ENCODE measurements at places on chromosomes 5 and 9.

DNA sequence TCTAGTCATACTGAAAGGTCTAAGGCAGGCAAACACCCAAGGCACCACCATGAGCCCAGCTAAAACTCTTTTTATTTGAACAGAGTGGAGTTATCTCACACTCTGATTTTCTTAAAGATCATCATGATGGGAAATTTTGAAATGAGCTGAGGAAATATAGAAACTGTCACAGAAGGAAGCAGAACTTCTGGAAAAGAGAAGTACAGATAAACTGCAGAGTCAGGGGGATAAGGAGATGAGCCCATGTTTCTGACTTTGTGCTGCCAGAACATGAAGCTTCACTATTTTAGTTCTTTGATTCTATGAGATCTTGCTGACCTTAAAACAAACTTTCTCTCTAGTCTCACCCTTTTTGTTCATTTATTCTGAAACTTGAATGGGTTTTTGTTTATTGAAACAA is 406.5 kb upstream of the EDIL3 start:
- no peak for DNase-seq

- no peak for DNase-seq
Observed at GRCh38 chr9:107397076-107398044, 92.2 kb downstream of the KLF4 start.

DNA sequence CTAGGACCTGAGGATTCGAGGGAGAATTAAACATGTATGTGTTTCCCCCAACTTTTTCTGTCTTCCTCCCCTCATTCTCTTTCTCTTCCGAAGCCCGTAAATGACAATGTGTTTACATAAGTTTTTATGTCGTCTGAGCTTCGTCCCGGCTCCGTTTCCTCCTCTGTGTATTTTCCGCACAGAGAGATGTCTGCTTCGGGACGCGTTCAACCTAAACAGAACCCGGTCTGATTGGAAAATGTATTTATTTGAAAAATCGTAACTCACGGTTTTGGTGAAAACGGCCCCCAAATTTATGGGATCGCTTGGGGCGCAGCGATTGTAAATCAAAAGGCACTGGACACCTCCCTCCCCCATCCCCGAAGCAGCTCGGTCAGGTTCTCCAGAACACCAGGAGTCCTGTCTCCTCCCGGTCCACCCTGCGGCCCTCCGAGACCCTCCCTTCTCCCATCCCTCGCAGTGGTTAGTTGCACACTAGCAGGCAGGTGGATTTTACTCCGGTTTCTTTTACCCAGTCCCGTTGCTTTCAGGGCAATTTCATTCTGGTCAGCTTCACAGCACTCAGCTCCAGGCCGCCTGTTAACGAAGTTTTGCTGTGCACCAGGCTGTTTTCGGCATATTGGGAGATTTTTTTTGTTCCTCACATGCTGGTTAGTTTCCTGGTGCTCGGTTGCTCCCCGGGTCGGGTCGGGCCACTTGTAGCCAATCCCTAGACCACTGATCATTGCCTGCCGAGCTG is 5.8 kb upstream of the HAND1 start:
- no peak for DNase-seq

- no peak for DNase-seq
Observed at GRCh38 chr5:176833286-176833685, 22.9 kb downstream of the UNC5A start.

GRCh38 chr5:159854916-159855315 is 61.4 kb upstream of the ADRA1B start:
- no peak for DNase-seq

GRCh38 chr9:27436234-27436633 is 87.9 kb upstream of the IFNK start:
- DNase-seq: no peak

DNA sequence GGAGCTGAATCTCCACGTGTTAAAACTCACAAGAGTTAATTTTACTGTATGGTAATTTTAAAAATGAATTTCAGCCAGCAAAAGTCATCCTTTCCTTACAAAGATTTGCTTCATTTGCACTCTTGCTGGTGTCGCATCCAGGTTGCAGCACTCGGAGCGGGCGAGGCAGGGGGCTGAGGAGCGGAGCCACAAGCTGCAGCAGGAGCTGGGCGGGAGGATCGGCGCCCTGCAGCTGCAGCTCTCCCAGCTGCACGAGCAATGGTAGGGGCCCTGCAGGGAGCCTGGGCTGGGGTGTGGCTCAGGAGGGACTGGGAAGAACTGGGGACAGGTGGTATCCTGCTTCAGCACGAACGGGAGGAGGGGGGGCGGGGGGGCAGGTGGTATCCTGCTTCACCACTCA is 27.1 kb downstream of the HNRNPH1 start:
- no peak for DNase-seq

DNA sequence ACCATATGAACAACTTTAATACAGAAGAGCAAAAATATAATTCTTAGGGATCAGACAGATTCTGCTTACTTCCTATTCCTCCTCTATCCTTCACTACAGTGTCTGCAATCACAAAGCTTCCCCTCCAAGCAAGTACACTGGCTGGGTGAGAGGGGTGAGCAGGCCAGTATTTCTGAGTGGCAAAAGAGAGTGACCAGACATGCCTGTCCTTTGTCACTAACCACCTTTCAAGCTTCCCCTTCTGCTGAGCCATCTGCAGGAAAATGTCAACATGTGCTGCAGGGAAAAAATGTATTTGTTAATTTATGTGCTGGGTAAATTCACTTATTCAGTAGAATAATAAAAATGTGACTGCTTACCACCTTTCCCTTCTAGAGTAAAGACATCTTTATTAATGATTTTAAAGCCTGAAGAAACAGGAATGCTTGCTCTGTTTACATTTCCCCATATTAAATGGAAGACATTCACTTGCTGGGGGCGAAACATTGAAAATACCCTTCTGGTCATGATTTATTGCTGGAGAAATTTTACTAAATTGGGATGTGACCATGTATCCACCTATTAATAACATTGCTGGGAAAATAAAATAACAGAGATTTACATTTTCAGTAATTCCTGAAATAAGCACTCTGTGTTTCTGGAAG is 84.9 kb downstream of the SPOCK1 start:
- DNase-seq: no peak

- DNase-seq: no peak
Observed at GRCh38 chr9:35357826-35358225, 132.1 kb upstream of the RUSC2 start.

GRCh38 chr9:113678119-113678858 is 197.8 kb upstream of the ZNF618 start:
- DNase-seq: no peak

- no peak for DNase-seq
Observed at GRCh38 chr9:90568667-90569066, 74.0 kb downstream of the DIRAS2 start.

GRCh38 chr9:114278356-114278755 is 44.5 kb upstream of the ORM1 start:
- DNase-seq: no peak

DNA sequence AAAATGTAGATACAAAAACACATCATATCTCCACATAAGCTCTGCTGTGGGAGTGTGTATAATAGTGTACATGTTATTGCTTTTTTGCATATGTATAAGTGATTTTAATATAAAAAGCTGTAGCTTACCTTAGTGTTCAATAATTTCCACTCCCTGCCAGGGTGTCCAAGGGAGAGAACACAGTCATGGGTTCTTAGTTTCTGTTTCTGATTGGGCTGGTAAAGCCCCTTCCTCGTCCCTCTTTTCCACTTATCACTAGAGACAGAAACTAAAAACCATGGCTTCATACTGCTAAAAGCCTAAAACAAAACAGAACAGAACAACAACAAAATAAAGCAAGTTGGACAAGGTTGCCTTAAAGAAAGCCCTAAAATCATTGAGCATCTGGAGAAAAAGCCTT is 74.4 kb upstream of the S1PR3 start:
- DNase-seq: no peak

DNA sequence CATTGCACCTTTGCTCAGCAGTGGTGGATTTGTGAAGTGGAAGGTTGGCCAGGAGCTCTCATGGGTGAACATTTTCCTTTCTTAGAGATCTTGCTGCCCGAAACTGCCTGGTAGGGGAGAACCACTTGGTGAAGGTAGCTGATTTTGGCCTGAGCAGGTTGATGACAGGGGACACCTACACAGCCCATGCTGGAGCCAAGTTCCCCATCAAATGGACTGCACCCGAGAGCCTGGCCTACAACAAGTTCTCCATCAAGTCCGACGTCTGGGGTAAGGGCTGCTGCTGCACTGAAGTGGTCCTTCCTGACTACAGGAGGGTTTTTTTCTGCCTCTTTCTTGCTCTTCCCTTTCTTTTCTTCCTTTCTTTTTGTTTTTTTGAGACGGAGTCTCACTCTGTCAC is 21.8 kb downstream of the QRFP start:
- DNase-seq: no peak

DNA sequence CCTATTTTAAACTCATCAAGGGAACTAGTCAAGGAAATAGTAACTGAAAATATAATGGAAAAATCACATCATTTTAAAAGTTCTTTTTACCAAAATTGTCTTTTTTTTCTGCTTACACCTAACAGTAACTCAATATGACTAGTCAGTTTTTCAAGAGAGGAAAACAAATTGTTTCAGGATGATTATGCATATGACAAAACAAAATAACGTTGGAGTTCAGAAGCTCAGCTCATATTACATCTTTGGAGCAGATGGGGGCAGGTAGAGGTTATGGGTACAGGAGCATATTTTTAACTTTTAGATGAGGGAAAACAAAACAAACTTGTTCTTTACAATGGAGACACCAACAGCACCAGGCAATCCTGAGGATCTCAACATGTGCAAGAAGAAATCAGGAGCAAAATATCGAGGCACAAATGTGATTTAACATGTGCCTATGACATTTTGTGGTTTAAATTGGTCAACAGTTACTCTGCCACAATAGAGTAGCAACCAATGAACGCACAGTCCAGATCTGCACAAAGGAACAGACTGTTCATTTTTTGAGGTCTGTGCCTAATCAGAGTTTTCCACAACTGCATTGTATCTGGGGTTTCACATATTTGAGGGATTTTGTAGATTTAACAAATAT is 659.0 kb downstream of the ANXA1 start:
- DNase-seq: no peak

- no peak for DNase-seq
Observed at GRCh38 chr5:124245276-124245675, 501.2 kb downstream of the ZNF608 start.

DNA sequence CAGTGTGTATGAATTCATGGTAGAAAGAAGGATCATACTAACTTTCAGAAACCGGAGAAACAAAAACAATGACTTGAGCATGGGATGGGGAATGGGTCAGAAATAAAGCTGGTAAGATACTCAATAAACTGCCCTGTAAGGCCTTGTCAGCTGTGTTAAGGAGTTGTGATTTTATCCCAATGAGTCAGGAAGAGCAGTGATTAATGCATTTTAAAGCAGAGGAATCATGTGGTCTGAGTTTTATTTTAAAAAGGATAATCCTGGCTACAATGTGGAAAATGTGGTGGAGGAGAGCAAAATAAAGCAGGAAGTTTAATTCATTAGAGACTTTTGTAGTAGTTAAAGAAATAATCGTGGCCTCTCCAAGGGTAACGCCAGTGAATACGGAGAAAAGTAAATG is 28.7 kb downstream of the DHX29 start:
- DNase-seq: no peak

GRCh38 chr5:73321757-73322436 is 126.7 kb downstream of the FOXD1 start:
- DNase-seq: no peak

- no peak for DNase-seq
Observed at GRCh38 chr9:134136996-134137299, 1.1 kb downstream of the WDR5 start.

DNA sequence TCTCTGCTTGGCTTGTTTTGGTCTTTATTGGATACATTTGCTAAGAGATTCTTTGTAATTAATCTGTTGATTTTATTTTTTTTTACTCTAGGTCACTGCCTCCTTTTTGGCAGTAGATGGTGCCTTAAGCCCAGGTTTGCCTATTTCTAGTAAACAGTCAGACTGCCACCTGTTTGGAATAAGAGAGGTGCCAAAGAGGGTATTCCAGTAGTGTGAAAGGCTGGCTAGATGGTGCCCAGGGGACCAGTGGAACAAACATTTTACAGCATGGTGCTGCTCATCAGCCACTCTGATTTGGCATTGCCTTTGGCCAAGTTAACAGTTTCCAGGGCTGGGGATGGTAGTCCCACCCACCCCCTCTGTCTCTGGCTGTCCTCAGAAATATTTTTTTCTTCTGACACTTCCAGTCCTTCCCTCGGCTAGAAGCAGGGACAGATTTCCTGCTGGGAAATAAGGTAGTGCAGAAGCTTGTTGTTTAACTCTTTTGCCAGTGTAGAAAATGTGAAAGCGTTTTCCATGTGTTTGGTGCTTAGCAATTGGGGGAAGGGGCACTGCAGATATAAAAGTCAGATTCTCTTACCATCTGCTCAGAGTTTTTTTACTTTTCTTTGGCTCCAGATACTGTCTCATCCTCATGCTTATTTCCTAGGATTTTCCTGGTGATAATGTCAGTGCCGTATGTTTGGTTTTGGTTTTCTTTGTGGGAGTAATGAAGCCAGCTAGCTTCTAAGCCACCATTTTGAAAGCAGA is 36.6 kb upstream of the FBXL7 start:
- DNase-seq: no peak

GRCh38 chr5:139415221-139415861 is 11.5 kb upstream of the SPATA24 start:
- DNase-seq: peak; percentile 40

DNA sequence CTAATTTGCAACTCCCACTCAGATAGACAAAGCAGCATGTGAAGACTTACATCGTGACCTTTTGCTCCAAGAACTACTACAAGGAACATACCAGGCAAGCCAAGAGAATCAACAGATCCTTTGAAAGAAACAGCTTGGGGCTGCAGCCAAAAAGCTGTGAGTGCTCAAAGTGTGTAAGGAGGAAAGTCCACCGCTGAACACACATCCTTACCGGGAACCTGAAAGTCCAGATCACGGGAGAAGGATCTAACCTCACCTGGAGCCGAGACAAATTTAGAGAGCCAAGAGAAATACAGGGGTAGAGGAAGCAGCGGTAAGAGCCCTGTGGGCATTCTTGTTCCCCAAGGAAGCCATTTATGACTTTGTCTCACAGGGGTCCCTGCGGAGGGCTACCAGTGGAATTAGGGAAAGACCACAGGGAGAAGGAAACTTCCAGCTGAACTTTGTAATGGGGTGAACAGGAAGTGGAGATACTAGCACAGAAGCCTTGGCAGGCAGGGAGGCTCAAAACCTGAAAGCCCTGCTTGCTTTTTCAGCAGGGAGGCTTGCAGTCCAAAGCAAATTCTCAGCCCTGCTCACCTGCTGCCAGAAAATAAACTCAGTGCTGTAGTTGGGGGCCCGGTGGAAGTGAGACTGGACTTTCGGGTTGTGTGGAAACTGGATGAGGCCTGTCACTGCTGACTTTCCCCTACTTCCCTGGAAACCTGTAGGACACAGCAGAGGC is 350.2 kb downstream of the DTWD2 start:
- no peak for DNase-seq

- DNase-seq: no peak
Observed at GRCh38 chr9:105877721-105878120, 183.4 kb downstream of the TMEM38B start.

Data from activated naive CD8-positive, alpha-beta T cell treated with anti-CD3 and anti-CD28 coated beads, Interleukin-2, amount 50 U/mL, for 24 hours (primary cell).